ENCODE measurements at places on chromosomes 11 and 22. TPM values are rescaled to one million over a fixed set of nuclear protein-coding genes. Genes with fewer than 3 reads are reported as not detected.

APOC3 gene
- total RNA-seq = not detected

SELENOM gene
- total RNA-seq = 14.6 TPM

HOATZ gene
- not detected for total RNA-seq

ARHGEF17 gene
- total RNA-seq = 0.31 TPM

FGF19 gene
- not detected for total RNA-seq

TEX54 gene
- total RNA-seq = 2.4 TPM
